ENCODE measurements at places on chromosomes 13 and 19.

- no peak for DNase-seq
Observed at GRCh38 chr13:52949742-52950141, 78.9 kb upstream of the OLFM4 start.

GRCh38 chr13:111270126-111270525 is 50.3 kb upstream of the TEX29 start:
- no peak for DNase-seq

- peak; percentile 97 for DNase-seq
Observed at GRCh38 chr19:49157445-49158224, at the start of gene TRPM4. Gene TRPM4, plus strand, starts transcription at chr19:49157792. Its CDS starts 75 bp downstream, at chr19:49157867.

DNA sequence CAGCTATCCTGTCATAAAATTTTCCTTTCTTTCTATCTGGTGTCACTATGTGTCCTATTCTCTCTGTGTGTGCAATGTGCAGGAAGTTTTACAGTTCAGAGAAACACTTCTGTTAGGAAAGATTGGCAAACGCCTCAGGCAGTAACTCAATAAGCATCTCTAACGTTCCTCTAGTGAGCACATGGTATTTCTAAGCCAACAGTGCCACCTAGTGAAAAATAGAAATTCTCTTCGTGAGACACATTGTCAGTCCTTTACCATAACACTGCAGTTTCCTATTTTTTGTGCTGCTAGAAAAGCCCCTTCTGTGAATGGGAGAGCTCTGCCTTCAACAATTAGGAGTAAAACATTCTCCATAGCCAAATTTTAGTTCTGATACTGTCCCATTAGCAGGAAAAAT is 50.7 kb downstream of the ZNF723 start:
- no peak for DNase-seq

GRCh38 chr13:67148161-67148571 is 82.0 kb downstream of the PCDH9 start:
- no peak for DNase-seq

DNA sequence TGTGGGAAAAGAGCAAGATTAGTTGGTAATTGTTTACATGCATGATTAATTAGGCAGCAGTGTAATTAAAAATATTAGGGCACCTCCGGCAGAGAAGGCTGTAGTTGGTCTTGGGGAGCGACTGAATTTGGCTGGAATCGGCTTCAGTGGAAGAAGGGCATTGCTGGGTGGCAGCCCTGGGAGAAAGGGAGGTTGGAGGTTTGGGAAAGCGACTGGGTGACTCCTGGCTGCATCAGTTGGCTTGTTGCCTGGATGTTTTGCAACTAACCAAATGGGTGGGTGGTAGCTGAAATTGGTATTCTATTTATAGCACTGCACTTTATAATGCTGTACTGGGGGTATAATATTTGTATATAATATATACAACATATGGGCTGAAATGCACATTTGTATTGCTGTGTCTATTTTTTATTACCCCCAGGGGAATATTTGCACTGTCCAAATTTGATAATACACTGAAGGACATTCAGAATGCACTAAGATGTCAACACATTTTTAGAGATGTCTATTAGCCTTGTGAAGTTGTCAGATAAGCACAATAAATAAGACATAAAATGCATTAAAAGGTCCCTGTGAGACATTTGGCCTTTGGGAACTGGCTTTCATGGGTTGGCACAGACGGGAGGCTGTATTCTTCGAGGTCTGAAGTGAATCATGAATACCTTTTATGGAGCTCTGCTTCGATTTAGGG is 1.7 kb downstream of the B3GLCT start:
- DNase-seq = no peak

GRCh38 chr13:34654203-34654602 is 287.9 kb upstream of the NBEA start:
- no peak for DNase-seq

- no peak for DNase-seq
Observed at GRCh38 chr13:25179011-25179410, 6.9 kb upstream of the AMER2 start.

GRCh38 chr19:51064534-51065220 is at the start of gene KLK13:
Gene KLK13, minus strand, starts transcription at chr19:51065092. Its CDS starts 25 bp downstream, at chr19:51065067.
- DNase-seq = peak; percentile 78

DNA sequence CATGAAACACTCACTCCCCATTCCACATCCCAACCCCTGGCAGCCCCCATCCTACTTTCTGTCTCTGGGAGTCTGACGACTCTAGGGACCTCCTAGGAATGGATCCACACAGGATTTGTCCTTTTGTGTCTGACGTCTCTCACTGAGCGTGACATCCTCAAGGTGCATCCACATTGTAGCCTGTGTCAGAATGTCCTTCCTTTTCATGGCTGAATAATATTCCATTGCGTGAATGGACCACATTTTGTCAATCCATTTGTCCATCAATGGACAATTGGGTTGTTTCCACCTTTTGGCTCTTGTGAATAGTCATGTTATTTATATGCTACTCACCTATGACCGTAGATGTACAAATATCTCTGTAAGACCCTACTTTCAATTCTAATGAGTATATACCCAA is 16.8 kb upstream of the NMRK2 start:
- no peak for DNase-seq

GRCh38 chr13:110520431-110521295 is 40.9 kb downstream of the RAB20 start:
- DNase-seq = no peak

DNA sequence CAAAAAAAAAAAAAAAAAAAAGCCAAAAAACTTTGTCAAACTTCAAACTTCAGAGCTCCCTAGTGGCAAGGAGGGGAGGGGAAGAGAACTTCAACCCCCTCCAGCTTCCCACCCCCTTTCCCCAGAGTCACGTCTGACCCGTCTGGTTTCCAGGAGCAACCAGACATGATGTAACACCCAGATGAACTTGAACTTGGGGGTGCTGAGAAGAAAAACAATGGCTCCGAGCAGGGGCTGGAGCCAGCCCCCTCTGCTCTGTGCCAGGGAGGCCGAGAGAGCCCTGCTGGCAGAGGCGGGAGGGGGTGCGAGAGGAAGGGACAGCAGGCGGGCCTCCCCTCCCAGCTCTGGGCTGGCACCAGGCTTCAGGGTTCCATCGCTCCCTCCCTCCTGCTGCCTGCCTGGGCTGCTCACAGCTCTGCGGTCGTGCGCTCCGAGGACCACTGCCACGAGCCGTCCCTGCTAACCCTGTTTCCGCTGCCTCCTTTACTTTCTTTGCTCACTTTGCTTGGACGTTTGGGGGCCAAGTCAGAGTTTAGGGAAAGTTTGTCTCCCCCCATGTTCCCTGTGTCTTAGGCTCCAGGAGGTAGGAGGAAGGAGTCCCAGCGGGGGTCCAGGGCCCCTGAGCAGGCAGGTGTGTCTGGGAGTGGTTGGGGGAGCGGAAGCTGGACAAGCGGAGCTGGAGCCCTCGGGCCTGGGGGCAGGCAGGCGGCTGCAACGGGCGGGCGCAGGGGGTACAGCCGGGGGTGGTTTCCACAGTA is 11.1 kb downstream of the LYL1 start:
- DNase-seq = no peak

DNA sequence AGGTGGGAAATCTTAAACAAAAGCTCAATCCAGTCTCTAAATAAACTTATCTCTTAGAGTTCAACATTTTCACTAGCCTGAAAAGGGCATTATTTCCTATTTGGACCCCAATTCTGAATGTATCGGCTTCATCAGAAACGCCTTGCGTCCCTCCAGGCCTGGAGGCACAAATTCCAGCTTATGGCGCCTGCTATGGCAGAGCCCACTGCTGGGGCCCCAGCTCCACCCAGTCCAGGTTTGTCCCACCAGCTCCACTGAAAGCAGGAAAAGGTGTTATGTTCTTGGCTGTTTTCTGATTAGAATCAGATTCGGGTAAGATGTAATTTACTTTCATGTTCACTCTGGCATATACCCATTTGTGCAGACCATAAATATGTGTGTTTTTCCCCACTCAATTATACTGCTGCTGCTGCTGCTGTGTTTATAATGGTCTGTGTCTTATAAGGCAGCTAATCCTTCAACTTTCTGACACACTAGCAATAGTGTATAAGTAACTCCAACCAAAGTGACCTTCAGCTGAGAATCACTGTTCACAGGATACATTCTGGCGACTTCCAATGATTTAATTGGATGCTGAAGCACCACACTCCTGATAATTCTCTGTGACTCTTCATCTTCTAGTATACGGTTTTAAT is 6.4 kb downstream of the IRS2 start:
- DNase-seq = no peak

DNA sequence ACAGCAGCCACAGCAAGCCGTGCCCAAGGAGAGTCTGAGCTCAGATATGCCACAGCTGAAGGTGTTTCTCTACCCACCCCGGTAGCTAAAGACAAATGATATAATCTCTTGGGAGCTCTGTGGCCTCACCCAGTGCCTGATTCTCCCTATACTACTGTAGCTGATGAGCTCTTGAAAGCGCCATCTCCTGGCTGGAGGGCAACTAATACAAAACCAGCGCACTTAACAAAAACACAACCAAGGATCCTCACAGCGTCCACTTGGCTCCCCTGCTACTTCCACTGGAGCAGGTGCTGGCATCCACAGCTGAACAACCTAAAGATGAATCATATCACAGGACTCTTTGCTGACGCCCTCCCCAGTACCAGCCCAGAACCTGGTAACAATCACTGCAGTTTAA is 1212.0 kb downstream of the PCDH17 start:
- DNase-seq = no peak

DNA sequence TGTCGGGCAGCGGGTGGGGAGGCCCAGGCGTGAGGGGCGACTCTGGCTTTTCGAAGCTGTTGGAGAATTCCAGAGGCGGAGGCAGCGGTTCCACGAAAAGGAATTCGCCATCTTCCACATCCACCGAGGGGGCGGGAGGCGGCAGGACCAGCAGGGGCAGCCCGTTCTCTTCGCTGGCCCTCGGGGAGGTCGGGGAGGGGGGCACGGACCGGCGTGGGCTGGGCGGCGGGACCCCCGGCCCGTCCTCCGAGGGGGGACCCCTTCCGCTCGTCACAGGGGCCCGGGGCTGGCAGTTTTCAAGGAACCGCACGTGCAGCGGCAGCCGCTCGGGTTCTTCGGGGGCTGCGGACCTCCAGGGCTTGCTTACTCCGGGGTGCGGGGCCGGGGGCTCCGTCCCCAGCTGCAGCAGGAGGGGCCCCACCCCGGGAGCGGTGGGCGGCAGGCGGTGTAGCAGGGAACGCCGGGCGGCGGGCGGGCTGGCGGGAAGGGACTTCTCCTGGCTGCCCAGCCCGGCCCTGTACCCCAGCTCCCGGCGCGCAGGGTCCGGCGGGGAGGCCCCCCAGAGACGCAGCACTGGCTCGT is 18.0 kb downstream of the C19orf81 start:
- no peak for DNase-seq

DNA sequence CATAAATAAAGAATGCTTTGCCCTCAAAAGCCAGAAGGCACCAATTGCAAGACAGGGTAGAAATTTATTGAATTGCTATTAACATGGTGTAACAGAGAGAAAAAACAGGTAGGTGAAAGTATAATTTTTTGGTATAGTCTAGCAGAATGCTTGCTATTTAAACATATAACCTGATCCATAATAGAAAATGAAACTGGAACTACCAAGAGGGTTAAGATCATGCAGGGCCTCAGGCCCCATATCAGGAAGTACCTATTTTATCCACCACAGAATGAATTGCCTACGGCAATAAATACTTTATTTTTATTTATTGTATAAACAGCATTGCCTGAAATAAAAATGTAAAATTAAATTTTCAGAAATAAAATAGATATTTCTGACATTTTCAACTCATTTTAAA is 159.5 kb downstream of the PRR20E start:
- DNase-seq = no peak

DNA sequence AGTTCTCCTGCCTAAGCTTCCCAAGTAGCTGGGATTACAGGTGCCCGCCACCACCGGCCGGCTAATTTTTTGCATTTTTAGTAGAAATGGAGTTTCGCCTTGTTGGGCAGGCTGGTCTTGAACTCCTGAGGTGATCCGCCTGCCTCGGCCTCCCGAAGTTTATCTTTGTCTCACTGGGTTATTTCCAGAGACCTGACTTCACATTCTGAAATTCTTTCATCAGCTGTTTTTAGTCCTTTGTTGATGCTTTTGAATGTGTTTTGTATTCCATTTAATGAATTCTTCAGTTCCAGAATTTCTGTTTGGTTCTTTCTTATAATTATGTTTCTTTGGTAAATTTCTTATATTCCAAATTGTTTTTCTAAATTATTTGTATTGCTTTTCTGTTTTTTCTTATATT is 55.4 kb upstream of the MLNR start:
- no peak for DNase-seq

DNA sequence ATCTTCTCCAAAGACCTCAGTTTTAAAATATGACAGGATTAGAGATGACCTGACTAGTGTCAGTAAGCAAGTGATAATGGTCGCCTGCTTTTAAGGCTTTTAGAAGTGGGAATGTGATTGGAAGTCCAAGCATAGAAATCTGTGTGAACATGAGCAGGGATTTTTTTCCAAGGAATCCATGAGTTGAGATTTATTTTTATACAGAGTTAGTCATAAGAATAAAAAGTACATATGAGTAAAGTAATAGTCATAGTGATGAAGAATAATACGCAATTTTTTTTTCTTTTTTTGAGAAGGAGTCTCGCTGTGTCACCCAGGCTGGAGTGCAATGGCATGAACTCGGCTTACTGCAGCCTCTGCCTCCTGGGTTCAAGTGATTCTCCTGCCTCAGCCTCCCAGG is 1.6 kb downstream of the ZNF546 start:
- no peak for DNase-seq

DNA sequence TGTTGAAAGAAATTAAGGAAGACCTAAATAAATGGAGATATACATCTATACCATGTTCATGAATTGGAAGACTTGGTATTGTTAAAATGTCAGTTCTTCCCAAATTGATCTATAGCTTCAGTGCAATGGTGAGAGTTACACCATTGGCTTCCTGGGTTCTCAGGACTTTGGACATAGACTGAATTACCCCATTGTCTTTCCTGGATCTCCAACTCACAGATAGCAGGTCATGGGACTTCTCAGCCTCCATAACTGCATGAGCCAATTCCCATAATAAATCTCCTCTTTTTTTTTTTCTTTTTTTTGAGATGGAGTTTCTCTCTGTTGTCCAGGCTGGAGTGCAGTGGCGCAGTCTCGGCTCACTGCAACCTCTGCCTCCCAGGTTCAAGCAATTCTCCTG is 38.7 kb downstream of the CCNE1 start:
- no peak for DNase-seq

DNA sequence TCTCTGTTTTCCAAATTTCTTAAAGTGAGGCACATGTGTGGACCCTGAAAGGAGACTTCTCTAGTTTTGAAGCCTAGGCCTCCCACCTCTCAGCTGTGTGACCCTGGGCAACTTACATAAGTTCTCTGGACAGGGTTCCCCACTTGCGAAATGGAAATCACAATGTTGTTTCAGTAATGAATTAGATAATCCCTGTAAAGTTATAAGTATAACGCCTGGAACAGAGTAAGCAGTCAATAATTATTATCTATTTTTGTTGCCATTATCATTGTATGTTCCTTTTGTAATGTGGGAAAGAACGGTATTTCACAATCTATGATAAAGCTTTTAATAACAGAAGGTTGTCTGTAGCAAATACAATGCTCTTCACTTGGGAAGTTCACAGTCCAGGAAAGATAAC is 437.3 kb upstream of the ZNF507 start:
- DNase-seq = no peak
